Frontal cortex (tissue), 4 donors: ENCODE measurements at places on chromosomes 4 and X. TPM values are rescaled to one million over a fixed set of nuclear protein-coding genes. Genes with fewer than 3 reads are reported as not detected.

GRCh38 chr4:88758264-88758663, 60.6 kb upstream of the NAP1L5 start:
- DNase-seq, result no peak

DNA sequence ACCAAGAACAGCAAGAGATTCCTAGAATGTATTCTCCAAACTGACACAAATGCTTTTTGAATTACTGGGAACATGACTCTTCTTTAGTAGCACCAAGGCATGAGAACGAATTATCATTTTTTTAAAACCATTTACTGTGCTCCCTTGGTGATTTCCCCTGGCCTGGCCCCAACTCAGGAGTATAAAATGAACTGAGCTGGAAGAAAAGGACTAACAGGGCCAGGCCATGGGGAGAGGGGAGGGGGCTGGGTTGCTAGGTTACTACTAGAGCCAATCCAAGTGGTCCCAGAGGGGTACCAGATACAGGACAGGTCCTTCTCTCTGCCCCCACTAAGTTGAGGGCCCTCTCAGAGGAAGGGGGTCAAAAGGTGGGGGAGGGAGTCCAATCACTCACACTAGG, 23.1 kb downstream of the SASH3 start:
- no peak for DNase-seq

DNA sequence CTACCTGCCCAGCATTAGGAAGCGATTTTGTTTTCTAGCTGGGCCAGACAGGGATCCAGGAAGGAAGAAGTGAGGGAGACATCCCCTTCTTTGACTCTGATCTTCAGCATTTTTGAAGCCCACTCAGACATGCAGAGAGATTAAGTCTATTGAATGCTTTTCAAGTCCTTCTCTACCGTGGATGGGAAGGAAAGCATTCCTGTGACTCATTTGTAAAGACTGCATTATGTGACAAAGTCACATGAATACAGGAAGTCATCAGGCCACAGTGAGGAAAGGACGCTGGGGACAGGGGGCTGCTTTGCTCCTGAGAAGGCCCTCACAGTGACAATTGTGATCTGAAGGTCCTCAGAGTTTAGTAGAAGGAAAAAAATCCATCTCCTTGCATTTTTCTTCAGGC, 67.4 kb upstream of the GBA3 start:
- DNase-seq, result no peak

AMBN gene
- 1.2 TPM for total RNA-seq

DNA sequence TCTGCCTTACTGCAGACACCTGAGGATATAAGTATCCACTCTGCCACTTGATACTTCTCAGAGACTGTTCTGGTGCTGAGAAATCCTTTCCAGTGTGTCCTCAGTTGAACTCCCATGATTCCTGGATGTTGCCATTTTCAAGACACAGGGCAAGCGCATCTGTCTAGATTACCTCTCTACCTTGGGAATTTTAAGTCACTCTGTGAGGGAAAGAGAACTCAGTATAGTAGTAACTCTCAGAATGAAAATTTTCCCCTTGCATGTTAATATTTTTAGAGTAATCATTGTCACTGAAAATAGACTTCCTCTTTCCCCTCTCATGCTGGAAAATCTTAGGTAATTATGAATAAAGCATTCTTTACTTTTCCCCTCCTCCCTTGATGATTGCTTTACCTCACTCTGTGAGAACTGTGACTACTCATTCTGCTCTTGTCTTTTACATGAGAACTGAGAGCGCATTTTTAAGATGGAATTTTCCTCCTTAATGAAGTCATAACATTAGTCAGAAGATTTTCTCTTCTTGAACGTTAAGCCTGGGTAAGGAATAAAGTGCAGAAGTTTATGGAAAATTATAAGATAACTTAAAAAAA, 45.0 kb downstream of the TET2 start:
- no peak for DNase-seq

PAGE1 gene
- 0.41 TPM for total RNA-seq

DNA sequence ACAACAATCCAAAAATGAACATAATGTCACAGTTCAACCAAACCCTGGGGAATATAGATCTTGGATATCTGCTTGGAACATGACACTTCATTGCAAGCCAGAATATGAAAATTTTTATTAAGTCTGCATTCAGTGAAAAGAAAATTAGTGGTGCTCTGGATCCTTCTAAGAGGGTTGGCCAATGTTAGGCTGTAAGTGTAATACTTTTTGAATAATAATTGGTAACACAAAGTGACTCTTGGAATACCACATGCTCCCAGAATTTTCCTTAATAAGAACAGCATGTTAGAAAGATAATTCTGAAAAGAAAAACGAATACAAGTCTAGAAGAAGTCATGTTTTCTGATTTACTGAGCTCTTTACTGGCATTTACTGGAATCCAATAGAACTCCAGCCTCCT, 175.8 kb downstream of the RASL11B start:
- no peak for DNase-seq

TMPRSS11A gene
- total RNA-seq, result not detected
